ENCODE measurements at places on chromosomes 12 and 14.

GRCh38 chr12:94047781-94048567 lies 100.4 kb upstream of the PLXNC1 start:
- no peak for DNase-seq

DNA sequence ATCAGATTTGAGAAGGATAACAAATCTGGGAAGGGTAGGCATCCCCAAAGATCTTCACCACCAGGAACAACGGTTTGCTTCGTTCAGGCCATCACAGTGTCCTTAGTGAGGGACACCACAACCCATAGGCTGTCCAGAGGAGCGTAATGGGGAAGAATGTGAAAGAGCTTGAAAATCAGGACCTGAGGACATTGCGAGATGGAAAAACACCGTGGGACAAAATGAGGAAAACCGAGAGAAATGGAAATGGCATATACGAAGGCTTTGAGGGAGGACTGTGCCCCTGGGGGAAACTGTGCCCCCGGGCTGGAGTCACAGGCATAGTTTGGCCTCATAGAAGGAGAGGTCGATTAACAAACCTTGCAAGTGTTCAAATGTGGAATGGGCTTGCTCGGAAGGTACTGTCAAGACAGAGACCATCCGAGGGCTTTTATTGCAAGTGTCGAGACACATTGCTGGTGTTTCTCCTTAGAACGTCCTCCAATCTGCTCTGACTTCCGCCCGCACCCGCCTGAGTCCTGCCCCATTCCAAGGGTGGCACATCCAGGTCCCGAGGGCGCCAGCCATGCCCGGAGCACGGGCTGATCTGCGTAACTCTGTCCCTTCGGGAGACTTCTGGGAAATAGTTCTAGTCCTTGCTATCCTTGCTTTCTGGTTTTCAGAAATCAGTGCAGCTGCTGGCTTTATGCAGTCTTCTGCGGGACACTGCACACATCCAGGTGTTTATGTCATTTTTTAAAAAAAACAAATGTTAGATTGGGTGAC lies 885 bp upstream of the PALS1 start:
- no peak for DNase-seq

DNA sequence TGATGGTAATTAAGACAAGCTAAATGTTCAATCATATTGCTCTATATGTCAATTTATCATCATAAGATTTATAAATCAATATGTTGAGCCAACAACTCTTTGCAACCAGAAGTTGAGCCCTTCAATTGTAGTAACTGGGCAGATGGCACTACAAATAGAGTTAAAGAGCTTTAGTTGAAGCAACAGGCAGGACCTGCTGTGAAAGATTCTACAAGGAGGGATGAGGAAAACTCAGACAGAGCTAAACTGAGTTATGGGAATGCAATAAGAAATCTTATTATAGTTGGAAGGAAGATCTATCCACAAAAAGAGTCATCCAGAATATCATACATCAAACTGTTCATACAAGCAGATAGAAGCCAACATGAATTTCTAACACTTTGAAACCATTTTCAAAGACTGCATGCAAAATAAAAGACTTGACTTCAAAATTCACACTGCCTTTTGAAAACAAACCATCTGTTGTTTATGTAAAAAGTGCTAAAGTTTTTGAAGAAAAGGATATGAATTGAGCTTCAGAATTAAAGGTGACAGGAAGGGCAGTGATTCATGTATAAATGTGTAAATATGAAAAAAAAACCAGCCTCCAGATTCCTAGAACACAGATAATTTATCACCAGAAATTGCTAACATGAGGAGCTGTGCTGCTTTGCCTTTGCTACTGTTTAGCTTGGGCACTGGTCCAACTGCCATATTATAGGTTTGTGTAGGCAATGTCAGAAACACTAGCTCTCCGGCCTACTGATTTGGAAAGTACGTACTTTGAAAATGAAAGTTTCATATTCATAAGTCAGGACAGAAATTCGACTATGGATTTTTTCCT lies 133.2 kb downstream of the SLC35F4 start:
- DNase-seq: peak; percentile 11

DNA sequence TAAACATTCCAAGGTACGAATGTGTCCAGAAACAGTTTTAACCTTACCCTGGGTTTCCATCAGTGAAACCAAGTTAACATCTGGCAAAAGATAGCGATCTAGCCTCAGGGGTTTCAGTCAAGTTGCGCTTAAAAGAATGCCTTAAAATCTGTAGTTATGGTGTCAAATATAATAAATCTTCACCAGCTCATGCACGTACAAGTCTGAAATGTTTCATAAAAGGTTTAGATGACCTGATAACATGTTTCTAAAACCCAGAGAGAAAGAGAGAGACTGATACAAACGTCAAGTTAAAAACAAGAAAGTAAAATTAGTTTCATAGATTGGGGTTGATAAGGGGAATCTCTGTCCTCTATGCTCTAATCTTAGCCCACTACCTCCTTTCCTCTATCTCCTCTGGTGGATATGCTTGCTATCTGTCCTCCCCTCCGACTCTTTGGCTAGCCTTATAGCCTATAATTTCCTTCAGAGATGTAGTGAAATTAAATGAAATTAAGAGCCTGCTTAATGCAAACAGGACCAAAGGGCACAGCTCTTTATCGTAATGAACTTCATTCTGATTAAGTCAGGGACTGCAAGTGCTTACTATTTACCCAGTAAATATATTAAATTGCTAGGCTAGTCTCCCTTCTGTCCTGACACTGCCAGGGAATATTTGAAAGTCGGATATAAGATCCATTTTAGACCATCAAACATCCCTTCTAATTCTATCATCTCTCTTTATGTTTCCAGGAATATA lies 18.4 kb upstream of the FOS start:
- DNase-seq: no peak

DNA sequence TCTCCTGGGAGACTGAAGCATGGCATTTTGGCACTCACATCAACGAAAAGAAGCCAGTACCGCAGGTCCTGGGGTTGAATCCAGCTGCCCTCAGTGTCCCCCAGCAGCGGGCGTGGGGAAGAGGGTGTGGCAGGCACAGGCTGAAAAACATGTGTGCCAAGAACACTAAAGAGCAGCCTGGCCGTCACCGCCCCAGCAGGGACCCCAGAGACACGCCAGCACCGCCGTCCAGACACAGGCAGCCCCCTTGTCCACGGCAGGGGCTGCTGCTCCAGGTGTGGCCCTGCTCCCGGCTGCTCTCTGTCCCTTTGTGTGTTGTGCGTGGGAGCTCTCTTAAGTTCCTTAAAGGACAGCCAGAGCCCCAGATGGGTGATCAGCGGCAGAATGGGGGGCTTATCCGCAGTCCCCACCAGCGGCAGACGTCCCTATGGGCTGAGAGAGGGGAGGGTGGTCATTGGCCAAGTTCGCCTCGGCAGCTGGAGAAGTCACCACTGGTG lies 556 bp downstream of the PHETA1 start:
- peak; percentile 28 for DNase-seq

DNA sequence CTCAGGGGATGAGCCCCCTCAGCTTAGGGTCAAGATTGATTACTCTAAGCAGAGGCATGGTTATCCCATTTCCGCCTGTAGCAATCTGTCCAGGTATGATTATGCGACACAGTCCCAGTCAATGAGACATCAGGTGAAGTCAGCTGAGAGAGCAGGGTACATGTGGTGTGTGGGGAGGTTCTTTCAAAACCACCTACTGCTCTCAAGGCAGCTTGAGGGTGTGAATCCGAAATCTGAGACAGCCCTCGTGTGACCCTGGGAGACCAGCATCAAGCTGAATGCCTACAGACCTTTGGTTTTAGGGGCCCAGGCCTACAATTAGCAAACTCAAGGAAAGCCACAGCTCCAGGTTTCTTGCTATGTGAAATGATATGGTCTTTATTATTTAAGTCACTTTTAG lies 275.7 kb downstream of the ITPR2 start:
- DNase-seq: no peak

GRCh38 chr12:45599196-45599595 lies 130.3 kb upstream of the ARID2 start:
- DNase-seq: no peak

- DNase-seq: peak; percentile 16
Observed at GRCh38 chr12:28258998-28259397, 68.7 kb downstream of the CCDC91 start.

DNA sequence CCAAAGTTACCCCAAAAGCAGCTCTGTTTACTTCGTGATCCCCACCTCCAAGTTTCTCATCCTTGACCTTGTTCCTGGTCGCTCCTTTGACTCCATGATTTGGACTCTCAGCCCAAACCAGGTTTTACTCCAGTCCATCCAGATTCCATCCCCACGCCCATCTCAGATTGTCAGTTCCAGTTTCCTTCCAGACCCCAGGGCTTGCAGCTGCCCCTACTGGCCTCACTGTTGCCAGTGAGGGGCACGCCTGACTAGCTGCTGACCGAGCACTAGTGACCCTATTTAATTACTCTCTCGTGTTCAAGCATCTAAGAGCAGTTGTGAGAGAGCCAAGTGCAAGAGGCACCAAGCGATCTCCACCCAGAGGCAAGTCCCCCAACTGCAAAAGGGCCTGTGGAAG lies 155.1 kb upstream of the FUT8 start:
- no peak for DNase-seq

DNA sequence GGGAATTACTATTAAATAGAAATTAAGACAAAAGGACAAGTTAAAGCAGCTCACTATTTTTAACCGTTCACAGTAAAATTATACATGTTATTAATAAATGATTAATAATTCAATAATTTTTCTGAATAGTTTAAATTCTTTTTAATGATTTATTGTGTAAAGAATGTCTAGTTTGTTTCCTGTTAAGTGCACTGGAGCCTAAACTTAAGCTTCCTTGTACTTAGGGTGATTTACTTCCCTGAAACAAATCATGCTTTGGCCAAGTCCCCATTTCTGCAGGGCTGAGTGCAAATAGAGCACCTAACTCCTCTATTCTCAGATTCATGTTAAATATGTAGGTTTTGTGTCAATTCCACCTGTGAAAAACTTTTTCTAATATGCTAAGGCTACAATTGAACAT lies 188.9 kb upstream of the PDZRN4 start:
- DNase-seq: no peak

DNA sequence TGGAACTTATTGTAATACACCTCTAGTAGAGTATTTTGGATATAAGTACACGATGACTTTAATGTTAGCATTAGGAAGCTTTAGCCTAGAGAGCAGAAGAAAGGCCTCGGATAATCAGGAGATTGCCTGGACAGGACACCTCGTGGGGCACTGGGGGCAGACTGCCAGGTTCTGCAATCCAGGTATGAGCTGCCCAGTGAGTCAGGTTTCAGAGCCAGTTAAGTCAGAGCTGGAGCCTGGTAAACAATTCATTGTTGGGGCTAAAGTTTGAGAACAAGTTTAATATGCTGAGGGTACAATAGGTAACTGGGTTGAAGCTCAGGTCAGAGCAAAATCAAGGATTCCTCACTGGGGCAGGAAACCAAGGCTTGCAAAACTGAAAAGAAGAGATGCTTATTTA lies 107.4 kb downstream of the RERGL start:
- DNase-seq: no peak

- peak; percentile 53 for DNase-seq
Observed at GRCh38 chr12:85280165-85280983, at the start of gene ALX1. ALX1 (plus strand) TSS chr12:85280220; CDS start chr12:85280262, 42 bp downstream.

GRCh38 chr12:10501030-10501429 lies 4.7 kb upstream of the EIF2S3B start:
- DNase-seq: no peak

DNA sequence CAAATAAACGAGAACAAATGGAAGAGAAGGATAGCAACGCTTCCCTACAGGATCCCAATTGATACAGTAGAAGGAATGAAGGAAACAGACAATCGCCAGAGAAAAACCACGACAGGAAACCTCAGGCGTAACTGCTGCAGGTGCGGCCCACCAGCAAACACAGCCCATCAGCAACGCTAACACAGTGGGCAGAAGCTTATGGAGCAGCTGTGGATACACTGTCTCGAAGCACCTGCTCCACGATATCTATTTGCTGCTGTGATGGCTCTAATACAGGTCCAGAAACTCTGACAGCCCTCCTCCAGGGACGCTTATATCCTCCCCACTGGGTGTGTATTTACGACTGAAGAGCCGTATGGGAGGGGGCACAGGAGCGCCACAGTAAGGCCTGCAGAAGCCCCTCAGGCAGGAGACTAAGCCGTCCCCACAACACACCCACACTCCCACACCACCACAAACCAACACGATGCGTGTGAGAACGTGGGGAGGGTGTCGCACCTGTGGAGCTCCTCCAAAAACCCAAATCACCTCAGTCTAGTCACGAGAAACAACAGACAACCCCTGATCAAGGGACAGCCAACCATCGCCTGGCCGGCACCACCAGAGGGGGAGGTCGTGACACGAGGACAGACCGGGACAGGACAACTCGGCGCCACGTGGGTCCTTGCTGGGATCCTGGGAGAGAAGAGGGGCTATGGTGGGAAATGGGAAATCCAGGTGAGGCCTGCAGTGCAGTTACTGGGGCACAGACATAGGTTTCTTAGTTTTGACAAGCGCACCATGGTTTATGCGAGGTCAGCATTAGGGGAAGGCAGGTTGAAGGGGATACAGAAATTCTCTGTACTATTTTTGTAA lies 24.0 kb downstream of the POLE start:
- no peak for DNase-seq

DNA sequence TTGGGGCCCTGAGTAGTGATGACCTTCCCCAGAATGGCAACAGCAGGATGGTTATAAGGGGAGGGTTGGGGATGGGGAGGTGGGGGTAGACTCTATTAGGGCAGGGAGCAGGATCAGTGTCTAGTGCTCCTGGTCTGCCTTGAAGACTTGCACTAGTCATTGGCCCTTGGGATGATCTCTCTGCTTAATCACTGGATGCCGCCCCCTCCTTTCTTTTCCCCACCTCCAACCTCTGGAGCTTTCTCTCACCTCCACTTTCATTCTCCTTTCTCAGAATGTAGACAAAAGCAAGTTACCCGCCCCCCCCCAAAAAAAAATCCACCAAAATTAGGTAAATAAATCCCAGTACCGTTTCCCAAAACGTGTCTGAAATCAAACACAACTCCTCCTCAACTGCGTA lies 2.8 kb upstream of the KCNK10 start:
- DNase-seq: no peak

- DNase-seq: peak; percentile 1
Observed at GRCh38 chr14:93683226-93683625, 105.1 kb downstream of the PRIMA1 start.

- peak; percentile 69 for DNase-seq
Observed at GRCh38 chr12:127393896-127394295, 873.1 kb upstream of the TMEM132C start.

DNA sequence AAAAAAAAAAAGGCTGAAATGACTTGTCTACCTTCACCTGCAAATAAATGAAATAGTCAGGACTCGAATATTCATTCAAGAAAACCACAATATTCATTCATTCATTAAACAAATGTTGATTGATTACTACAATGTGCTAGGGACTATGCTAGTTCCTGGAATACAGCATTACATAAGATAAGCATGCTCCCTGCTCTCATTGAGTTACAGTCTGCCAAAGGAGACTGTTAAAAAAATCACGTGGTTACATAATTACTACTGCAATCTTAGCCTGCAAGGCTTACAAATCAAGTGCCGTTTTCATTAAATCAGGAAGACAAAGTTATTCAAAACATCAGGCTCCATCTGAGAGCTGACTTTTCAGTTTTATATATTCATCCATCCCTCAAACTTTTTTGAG lies 70.4 kb upstream of the RIC8B start:
- DNase-seq: no peak

- DNase-seq: no peak
Observed at GRCh38 chr12:41950455-41950854, 194.2 kb downstream of the GXYLT1 start.

- DNase-seq: no peak
Observed at GRCh38 chr12:3535431-3535841, 44.4 kb downstream of the PRMT8 start.

All from astrocyte of the hippocampus (primary cell).